Fibroblast of lung (primary cell): ENCODE measurements at places on chromosomes 5 and 9. TPM values are rescaled to one million over a fixed set of nuclear protein-coding genes. Genes with fewer than 3 reads are reported as not detected.

The DRD1 gene
- total RNA-seq = 2.0 and 2.6 TPM in 2 replicates

The RASEF gene
- total RNA-seq = 0.51 and 1.2 TPM in 2 replicates

The INSL6 gene
- not detected in 2 replicates for total RNA-seq

The ADRA1B gene
- 0.26 and 0.99 TPM in 2 replicates for total RNA-seq

The ANKRD18A gene
- not detected in 2 replicates for total RNA-seq

The PCDHGA11 gene
- 5.9 and 8.6 TPM in 2 replicates for total RNA-seq

The UBE2QL1 gene
- total RNA-seq = under 0.01 TPM in 1 of 2 replicates, not detected in the other

The PRELID2 gene
- total RNA-seq = 26.5 and 27.9 TPM in 2 replicates

The ROR2 gene
- total RNA-seq = 27.9 and 39.5 TPM in 2 replicates

The PRUNE2 gene
- 44.9 and 95.6 TPM in 2 replicates for total RNA-seq

The NRARP gene
- total RNA-seq = under 0.01 TPM in 1 of 2 replicates, not detected in the other

The LPAR1 gene
- total RNA-seq = 146 and 222 TPM in 2 replicates

The CYLC2 gene
- not detected in 2 replicates for total RNA-seq

The AK8 gene
- total RNA-seq = 0.17 and 0.26 TPM in 2 replicates

The GMCL2 gene
- under 0.01 TPM in 2 replicates for total RNA-seq

The MFAP3 gene
- 63.3 and 65.2 TPM in 2 replicates for total RNA-seq

The SLC46A2 gene
- total RNA-seq = not detected in 2 replicates

The ALDH7A1 gene
- total RNA-seq = 39.5 and 44.8 TPM in 2 replicates

The RNF183 gene
- not detected in 2 replicates for total RNA-seq

The SOWAHA gene
- total RNA-seq = 0.17 and 0.26 TPM in 2 replicates

The NME5 gene
- 2.5 and 3.3 TPM in 2 replicates for total RNA-seq

The MAN2A1 gene
- 48.0 and 70.5 TPM in 2 replicates for total RNA-seq

The IL5 gene
- not detected in 2 replicates for total RNA-seq

The CLK4 gene
- total RNA-seq = 23.4 and 27.9 TPM in 2 replicates

The ARPC5L gene
- total RNA-seq = 11.0 and 13.2 TPM in 2 replicates

The SHISAL2B gene
- total RNA-seq = not detected in 2 replicates

The ORM2 gene
- not detected in 2 replicates for total RNA-seq

The TAS2R1 gene
- not detected in 2 replicates for total RNA-seq

The PTPA gene
- 159 and 203 TPM in 2 replicates for total RNA-seq
